ENCODE measurements at places on chromosomes 4 and X.

DNA sequence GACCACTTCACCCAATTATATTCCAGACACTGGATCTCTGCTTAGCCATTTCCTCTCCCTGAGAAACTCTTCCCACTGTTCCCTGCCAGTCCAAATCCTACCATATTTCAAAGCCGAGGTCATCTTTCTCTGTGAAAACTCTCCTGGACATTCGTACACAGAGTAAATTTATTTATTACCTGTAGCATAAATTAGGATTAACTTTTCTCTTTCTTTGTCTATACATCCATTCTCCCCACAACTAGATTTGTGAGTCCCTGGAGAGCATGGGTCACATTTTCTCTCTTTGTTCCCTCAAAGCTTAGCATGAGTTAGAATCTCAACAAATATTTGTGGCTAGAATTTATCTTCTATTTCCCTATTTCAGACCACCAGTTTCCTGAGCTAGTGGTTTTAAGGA is 27.8 kb upstream of the SMIM10 start:
- DNase-seq, result no peak

- no peak for DNase-seq
Observed at GRCh38 chrX:139851730-139852129, 81.1 kb downstream of the ATP11C start.

GRCh38 chrX:1598021-1598875 is 6.8 kb downstream of the AKAP17A start:
- DNase-seq, result no peak

DNA sequence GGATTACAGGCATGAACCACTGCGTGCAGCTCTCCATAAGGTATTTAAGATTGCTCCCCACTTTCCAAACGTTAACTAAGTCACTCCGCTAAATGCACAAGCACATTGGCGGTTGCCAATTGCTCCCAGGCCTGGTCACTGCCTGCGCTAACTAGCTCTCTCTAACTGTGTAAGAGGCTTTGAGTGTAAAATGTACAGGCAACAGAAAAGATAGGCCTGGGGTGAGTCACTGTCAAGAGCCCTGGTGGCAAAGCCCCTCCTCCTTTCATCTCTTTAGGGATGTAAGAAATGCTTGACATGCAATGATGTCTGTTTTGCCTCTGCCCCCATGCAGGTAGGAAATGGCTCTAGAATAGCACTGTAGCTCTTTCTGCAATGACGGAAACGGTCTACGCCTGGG is 329.7 kb upstream of the GATB start:
- DNase-seq, result peak; percentile 25

DNA sequence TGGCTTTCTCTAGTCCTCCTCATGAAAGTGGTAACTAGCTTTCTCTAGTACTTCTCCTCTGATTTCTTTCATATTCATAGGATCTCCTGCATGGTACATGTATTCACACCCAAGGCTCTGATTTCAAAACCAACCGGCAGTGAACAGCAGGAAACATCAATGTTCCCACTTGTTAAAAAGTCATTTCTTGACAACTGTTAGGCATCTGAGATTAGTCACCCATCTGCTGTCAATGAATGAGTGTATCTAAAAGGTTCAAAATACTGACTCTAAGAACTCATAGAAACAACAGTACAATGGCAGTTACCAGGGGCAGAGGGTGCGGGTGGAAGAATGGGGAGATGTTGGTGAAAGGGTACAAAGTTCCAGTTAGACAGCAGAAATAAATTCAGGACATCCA is 31.5 kb upstream of the PUDP start:
- DNase-seq, result no peak

- DNase-seq, result no peak
Observed at GRCh38 chr4:23245203-23245832, 552.6 kb downstream of the GBA3 start.

- no peak for DNase-seq
Observed at GRCh38 chr4:70943114-70943513, 40.9 kb downstream of the MOB1B start.

GRCh38 chr4:111535792-111536191 is 609.5 kb upstream of the FAM241A start:
- no peak for DNase-seq

GRCh38 chr4:140790765-140791164 is 34.6 kb upstream of the TBC1D9 start:
- DNase-seq, result no peak

GRCh38 chr4:89022426-89023128 is 34.4 kb downstream of the FAM13A start:
- DNase-seq, result no peak

- DNase-seq, result no peak
Observed at GRCh38 chr4:128831531-128832242, 22.2 kb downstream of the JADE1 start.

DNA sequence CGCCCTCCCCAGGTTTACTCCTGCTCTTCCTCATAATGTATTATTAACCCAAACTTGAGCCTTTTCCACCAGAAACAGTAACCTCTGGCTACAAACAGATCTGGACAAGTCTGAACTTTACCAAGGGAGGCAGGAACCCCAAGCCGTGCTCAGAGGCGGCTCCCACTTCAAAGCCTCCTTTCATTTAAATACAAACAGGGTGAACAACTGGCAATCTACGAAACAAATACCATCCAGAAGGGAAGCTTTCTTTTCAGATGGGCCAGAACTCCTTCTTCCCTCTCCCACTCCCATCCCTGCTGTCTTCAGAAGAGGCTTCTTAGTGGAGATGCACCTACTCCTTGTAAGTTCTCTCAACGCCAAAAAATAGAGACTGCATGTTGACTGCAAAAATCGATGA is 2.1 kb upstream of the GPC4 start:
- no peak for DNase-seq

GRCh38 chr4:8200302-8200975 is 1.3 kb downstream of the SH3TC1 start:
- no peak for DNase-seq

GRCh38 chr4:35252866-35253265 is 991.4 kb downstream of the ARAP2 start:
- no peak for DNase-seq

- no peak for DNase-seq
Observed at GRCh38 chrX:10981506-10981905, 129.6 kb upstream of the HCCS start.

GRCh38 chrX:31223817-31224216 is 152.0 kb upstream of the FTHL17 start:
- DNase-seq, result no peak

DNA sequence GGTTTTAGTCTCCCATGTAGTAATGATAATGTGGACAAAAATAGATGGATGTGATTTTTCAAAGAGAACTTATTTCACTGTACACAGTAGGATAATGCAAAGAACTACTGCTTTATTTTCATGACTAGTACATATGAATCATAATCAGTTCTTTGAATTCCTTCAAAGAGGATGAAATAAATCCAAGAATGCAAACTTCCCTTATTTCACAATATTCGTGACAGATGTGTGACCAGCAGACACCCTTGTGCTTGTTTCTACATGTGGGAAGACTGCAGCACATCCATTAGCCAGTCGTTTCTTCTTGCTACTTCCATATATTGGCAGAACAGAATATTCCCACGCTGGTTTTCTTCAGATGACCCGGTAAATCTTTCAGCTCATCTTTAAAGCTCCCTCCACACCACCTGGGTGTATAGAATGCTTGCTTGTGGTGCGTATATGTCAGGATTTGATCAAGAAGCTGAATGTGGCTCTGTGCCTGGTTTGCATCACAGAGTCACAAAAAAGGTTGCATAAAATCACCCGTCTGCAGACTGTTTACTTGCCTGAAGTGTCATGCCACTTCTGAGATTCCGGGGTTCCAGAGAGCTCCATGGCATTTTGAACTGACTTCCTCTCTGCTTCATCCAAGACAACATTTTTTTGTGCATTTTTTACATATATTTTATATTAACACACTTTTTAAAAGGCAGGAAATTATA is 47.7 kb upstream of the FAT4 start:
- DNase-seq, result no peak

- no peak for DNase-seq
Observed at GRCh38 chrX:153933748-153934147, 1.1 kb downstream of the NAA10 start.

GRCh38 chr4:163663454-163664225 is 169.2 kb downstream of the TMA16 start:
- no peak for DNase-seq

GRCh38 chr4:143344774-143345173 is 8.1 kb downstream of the GAB1 start:
- DNase-seq, result no peak

DNA sequence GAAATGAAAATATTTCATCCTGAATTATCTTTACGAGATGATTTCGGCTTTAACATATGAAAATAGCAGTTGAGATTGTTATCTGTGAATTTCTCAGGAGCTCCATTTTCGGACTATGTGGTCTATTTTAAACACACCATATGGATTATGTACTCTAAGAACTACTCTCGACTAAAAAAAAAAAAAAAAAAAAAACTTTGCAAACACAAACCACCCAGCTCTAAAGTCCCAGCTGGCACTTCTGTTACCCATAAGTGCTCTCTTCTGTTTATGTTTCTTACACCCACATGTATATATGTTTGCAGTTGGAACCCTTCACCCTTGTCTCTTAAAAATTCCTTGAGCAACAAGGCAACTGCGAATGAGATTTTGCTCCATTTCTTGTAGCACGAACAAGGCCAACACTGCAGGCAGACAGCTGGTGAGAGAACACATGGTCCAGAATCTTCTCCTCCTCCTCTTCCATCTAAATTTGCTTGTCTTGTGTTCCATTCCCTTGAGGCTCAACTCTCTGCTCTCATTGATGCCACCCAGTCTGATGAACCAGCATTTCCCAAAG is 172.7 kb upstream of the HCCS start:
- DNase-seq, result no peak

GRCh38 chr4:152209772-152210493 is 326.0 kb downstream of the FBXW7 start:
- no peak for DNase-seq

DNA sequence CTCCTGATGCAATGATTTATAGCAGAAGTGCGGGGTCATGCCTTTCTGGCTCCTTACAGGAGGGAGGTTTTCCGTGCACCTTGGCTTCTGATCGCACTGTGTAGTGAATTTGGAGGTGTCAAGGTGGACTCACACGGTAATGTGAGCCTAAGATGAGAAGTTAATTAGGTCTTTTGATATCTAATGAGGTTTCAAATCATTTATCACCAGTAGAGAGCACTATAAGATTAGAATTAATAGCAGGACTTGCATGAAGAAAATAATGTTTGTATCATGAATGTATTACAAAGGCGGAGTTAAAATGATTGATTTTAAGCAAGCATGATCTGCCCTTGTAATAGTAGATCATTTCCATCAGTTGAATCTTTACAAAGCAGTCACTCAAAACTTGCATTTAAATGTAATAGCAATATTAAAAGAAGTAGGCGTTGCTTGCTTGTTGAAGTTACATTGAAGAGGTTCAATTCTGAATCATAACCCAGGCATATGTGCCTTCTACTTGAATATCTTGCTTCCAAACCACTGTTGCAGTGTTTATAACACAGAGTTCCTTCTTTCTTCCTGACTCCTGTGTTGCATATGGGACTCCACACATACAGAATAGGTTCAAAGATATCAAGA is 152.1 kb downstream of the FMR1NB start:
- DNase-seq, result no peak

- no peak for DNase-seq
Observed at GRCh38 chr4:107579099-107579498, 140.9 kb downstream of the PAPSS1 start.

- no peak for DNase-seq
Observed at GRCh38 chrX:65697211-65697641, 29.8 kb downstream of the MSN start.
